Nephron progenitor cell (in vitro differentiated cells): ENCODE measurements at places on chromosomes 12 and 14.

GRCh38 chr12:96396209-96396608, 4.0 kb downstream of the CDK17 start:
- no peak for DNase-seq

- DNase-seq, result no peak
These were observed 96.1 kb downstream of the ZFC3H1 start for GRCh38 chr12:71567537-71567936.

- no peak for DNase-seq
These were observed 207.9 kb downstream of the NUAK1 start for GRCh38 chr12:105930557-105931503.

DNA sequence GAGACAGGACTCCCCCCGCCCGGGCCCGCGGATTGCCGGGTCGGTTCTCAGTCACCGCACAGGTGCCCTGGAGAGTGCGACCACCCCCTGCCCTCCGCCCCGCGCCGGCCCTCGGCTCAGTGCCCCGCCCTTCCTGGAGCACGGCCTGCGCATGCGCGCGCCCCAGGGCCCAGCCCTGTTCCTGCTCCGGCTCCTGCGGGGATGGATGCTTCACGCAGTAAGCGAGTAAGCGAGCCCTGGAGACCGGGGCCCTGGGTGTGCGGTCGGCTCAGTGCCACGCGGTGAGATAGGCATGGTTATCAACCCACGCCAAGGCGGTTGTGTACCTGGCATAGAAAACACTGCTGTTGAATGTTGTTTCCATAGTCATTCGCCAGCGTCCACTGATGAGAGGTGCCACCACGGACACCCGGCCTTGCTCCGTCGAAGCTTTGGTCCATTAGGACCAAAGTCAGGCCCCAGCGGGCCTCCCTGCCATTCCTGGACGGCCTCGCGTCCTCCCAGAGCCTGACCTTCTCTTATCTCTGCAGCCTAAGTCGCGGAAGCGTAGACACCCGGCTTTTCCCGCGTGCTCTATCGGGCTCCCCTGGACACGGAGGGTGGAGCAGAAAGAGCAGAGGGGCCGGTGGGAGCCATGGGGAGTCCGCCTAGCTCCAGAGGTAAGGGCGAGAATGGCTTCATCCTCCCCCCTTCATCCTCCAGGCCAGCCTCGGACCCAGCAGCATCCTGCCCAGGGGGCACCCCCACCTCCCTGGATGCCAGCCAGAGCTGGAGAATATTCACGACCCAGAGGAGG, 90.6 kb downstream of the PAPOLA start:
- peak; percentile 67 for DNase-seq

GRCh38 chr12:46214668-46215436, 54.0 kb downstream of the SLC38A1 start:
- no peak for DNase-seq

DNA sequence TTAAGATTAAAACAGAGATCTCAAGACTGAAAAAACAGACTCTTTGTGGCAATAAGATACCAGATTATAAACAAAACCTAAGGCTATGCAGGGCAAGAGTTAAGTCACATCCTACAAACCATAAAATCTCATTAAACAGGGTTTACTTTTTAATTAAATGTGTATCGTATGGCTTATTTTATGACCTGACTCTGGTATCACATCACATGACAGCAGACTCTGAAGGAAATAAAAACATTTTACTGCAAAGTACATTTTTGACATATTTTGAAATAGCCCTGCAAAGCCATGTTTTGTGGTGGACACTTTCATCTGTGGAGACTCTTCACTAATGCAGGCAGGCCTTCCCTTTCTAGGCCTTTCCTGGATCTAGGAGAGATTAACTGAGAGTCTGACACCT, 327.6 kb upstream of the CLEC14A start:
- DNase-seq, result no peak

GRCh38 chr12:48105321-48105866, 485 bp downstream of the SENP1 start:
- no peak for DNase-seq

GRCh38 chr14:104799244-104800014, 1.5 kb upstream of the ZBTB42 start:
- peak; percentile 38 for DNase-seq

GRCh38 chr14:58749066-58749669, 111.4 kb downstream of the DACT1 start:
- no peak for DNase-seq
